ENCODE measurements at places on chromosomes 1 and 21.

- DNase-seq, result no peak
Measured at GRCh38 chr1:169120066-169120465, 13.6 kb downstream of the ATP1B1 start.

DNA sequence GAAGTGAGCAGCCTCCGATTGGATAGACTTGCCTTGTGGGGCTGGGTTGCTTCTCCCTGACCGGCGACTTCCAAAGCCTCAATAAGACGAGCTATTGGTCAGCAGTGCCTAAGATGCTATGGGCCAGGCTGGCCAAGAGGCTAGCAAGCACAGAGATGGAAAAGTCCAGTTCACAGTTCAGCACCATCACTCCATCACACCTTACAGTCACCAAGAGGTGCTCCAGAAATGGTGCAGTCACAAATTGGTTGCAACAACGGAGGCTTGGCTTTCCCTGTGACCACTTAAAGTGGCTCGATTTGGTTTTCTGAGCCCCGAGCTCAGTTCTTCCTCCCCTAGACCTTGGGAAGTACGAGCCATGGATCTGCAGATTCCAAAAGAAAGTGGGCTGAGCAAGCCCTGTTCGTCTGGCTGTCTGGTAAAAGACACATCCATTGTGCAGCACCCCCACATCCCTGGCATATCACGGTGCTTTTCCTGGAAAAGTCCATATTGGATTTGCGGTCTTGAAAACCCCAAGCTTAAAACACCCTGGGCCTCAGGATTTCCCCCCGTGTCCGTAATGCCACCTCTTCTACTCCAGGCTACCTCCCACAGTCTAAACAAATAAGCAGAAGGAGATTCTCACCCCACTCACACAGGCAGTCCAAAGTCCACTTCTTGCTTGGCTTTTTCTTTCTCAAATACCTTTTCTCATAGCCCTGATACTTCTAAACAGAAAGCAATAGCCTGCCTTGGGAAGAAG is 1.3 kb downstream of the SLAMF1 start:
- no peak for DNase-seq

DNA sequence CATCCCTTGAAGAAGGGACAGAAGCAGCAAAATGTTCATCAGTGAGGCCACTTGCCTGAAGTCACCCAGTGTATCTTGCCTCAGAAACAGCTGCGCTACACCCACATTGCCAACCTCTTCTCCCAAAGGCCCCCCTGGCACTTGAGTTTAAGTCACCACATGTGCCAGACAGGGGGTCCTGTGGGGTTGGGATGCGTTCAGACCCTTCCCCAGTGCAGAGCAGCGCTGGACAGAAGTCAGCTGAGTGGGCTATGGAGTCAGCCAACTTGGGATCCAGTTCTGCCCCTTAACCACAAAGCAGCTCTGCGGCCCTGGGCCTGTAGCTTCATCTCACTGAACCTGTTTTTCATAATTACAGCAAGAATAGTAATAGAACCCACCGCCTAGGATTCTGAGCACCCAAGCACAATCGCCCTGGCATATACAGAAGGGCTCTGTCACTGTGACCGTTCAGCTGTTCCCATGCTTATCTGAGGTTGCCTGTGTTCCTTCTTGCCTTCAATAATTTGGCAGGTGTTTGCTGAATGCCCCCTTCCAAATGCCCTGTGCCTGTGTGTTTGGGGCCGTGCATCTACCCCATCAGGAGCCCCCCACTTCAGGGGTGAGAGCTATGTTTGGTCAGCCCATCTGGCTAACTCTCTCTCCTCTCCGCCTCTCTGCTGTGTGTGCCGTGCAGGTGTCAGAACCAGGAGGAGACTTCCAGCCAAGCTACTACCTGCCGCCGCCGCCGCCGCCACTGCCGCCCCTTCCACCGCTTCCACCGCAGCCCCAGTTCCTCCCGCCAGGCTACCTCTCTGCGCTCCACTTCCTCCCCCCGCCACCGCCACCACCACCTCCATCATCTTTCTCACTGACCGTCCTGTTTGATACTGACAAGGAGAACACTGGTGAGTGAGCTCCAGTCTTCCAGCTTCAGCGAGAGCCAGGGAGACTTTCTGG is 5.0 kb downstream of the DMRTB1 start:
- no peak for DNase-seq

DNA sequence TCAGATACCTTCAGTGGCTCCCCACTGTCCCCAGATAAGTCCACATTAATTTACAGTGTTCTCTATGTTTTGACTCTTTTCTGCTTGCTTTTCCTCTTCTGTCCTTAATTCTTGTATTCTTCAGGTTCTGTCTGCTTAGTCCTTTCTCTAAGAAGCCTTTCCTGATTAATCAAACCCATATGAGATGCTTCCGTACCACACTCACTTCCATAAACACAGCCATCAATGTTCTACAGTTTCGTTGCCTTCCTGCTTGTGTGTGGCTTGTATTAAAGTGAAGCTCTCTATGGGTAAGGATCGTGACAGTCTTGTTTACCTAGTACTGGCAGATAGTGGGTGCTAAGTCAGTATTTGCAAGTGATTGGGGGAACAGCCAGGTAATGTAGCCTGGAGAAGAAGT is 75.9 kb downstream of the PRDM2 start:
- no peak for DNase-seq

DNA sequence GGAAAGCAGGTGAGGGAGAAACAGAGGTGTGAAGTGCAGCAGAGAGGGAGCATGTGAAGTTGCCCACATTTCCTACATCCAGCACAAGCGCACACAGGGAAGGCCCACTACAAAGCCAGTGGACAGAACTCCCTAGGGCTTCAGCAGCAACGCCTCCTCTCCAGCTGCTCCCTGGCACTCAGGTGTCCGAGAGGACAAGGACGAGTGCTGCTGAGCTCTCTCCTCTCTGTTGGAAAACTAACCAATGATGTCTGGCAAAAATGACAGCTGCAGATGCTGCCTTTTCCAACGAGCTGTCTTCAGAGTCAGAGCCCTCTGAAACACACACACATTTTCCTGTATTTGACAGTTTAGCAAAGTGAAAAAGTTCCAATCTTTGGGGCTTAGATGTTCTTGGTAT is 86.8 kb downstream of the HSF2BP start:
- no peak for DNase-seq

- no peak for DNase-seq
Measured at GRCh38 chr1:23793018-23793781, 2.3 kb downstream of the LYPLA2 start.

DNA sequence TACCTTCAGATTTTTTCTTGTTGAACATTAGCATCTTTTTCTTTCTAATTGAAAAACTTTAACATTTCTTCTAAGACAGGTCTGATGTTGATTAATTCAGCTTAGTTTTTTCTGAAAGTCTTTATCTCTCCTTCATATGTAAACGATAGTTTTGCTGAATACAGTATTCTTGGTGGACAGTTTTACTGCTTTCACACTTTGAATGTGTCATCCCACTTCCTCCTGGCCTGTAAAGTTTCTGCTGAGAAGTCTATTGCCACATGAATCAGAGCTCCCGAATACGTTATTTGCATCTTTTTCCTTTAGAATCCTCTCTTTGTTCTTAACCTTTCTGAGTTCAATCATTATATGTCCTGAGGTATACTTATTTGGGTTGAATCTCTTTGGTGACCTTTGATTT is 344.2 kb downstream of the OLFM3 start:
- DNase-seq, result no peak

- DNase-seq, result no peak
Measured at GRCh38 chr1:93448292-93448982, 519 bp downstream of the FNBP1L start.

DNA sequence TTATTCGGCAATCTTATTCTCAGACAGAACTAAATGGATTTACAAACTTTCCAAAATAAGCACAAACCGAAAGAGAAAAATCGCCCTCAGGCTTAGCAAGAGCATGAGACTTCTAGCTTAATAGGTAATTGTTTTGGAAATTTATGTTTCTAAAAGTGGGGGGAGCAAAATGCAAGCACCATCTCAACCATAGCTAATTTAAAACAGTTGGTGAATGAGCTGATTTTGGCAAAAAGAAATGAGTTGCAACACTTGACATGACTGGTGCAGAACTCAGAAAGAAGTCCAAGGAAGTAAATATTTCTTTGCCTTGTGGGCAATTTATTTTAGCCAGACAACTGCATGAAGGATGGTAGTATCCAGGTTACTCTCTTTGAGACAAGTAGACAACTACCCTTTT is 71.5 kb upstream of the PTGFR start:
- peak; percentile 89 for DNase-seq

DNA sequence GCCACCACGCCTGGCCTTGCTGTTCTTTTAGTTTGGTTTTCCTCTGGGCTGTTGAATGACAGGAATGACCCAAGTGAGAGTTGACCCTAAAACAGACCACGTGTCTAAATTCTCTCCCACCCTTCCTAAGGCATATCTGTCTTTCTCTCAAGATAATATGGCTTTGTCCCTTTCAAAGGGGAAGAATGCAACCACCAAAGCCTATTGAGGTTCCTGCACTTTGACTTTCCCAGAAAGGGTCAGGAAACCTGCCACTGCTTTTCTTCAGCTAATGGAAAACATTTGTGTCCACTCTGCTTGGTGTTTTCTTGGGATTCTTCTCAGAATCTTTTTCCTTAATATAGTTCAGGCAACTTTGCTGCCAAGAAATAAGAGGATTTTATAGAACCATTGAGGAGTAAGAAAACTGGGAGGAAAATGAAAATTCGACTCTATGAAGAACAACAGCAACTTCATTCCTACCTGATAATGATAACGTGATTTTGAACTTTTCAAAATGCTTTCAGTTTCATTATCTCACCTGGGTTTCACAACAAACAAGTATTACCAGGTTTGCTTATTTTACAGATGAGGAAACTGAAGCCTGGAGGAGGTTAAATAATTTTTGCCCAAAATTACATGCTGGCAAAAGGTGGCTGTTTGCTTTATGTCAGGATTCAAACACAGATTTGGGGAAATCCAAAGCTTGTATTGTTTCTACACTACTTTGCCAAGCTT is 6.9 kb downstream of the PLPP3 start:
- DNase-seq, result no peak

- peak; percentile 71 for DNase-seq
Measured at GRCh38 chr1:208165659-208166058, 78.5 kb downstream of the PLXNA2 start.

DNA sequence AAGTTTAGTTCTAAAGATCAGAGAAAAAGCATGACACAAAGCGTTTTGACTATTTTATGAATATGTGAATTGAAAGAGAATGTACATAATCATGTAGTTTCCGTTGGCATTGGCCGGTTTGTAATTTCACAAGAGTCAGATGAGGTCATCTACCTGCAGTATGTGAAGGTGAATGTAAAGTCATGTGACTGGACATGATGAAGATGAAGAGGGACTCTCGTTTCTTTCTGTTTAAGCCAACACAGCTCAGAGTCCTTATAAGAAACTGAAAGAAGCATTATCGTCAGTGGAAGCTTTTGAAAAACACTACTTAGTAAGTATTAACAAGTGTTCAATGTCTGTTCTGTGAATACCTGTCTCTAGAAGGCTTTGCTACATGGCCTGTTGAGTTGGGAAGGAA is 30.9 kb upstream of the PWP2 start:
- DNase-seq, result no peak

GRCh38 chr1:153343040-153343681 is 5.5 kb downstream of the PGLYRP4 start:
- DNase-seq, result no peak

DNA sequence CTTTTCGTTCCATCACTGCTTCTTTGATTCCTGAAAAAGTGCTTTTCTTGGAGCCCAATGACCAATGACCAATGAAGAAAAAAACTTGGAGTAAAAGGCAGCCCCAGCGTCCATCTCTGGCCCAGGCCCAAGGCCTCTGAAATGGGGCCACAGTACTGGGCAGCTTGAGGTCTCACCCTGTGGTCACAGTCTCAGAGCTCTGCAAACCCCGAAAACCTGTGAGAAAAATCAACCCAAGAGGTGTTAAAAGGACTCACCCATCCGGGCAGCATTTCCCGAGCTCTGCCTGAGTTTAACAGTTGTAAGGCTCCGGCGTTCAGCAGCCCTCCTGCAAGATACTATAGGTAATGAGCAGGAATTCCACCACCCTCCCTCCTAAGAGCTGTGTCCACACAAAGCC is 2.1 kb upstream of the EFHD2 start:
- DNase-seq, result no peak

- DNase-seq, result no peak
Measured at GRCh38 chr1:205935869-205936268, 7.4 kb downstream of the SLC26A9 start.

DNA sequence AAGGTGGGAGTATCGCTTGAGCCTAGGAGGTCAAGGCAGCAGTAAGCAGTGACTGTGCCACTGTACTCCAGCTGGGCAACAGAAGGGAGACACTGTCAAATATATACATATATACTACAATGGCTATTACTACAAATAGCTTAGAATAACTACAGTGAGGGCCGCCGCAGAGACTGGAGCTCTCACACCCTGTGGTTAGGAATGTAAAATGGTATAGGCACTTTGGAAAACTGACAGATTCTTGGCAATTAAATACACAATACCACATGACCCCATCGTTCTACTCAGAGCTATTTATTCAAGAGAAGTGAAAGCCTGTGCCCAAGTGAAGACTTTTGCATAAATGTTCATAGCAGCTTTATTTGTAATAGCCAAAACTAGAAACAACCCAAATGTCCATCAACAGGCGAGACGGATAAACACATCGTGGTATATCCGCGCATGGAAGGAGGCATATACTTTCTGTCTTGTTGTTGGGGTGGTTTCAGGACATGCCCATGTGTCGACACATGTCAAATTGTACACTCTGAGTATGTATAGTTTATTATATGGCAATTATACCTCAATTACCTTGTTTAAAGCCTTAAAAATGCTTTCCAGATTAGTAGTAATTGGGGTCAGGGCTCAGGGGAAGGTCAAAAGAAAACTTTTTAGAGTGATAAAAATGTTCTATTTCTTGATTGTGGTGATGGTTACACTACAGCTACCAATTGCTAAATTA is 123.4 kb downstream of the RIPK4 start:
- DNase-seq, result no peak

- peak; percentile 57 for DNase-seq
Measured at GRCh38 chr1:29122682-29123052, 1.0 kb downstream of the TMEM200B start.

DNA sequence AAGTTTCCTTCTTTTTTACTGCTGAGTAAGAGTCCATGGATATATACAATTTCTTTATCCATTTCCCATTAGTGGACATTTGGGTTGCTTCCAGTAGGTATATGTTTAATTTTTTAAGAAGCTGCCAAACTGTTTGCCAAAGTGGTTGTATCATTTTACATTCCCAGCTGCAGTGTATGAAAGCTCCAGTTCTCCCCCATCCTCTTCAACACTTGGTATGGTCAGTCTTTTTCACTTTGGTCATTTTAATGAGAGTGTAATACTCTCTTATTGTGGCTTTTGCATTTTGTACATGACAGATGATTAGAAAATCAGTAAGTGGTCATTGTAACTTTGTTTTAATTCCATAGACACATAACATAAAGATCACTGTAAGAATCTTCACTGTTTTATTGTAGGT is 22.5 kb downstream of the DOP1B start:
- DNase-seq, result no peak

DNA sequence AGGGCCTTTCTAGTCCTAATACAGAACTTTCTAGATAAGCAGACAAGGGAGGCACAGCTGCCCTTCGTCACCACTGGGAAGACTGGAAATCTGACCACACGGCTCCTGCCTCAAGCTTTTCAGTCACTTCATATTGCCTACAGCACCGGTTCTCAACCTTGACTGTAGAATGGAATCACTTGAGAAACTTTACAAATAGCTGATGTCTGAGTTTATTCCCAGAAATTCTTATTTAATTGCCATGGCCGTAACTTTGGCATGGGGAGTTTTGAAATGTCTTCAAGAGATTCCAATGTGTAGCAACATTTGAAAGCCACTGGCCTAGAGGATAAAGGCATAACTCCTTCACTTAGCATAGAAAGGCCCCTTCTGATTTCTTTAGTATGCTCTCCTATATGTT is 42.4 kb upstream of the STMN1 start:
- no peak for DNase-seq
